Hematopoietic multipotent progenitor cell treated with erythropoietin and hydrocortisone succinate and interleukin-3 and kit ligand, for 17 days (in vitro differentiated cells): ENCODE measurements at places on chromosomes 16 and 17.

DNA sequence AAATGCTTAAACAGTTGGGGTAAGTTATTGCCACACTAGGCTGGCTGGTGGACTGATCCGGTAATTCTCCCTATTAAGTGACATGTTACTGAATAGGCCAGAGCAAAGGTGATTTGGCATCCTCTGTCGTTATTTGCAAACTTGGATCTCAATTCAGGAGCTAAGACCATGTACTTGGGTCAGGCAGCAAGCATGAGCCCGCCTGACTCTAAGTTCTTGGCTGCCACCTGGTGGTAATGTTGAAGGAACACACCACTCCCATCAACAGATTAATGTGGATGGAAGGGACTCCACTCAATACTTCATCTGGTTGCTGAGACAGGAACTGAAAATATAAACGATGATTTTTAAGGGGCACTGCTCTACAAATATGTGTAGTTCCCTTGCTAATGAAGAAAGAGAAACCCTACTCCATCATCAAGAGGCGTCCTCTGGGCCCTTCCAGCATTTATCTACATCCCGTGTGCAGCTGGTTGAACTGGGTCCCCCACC lies 70.8 kb downstream of the EMP2 start:
- DNase-seq: peak; percentile 57

- no peak for DNase-seq
These were observed 10.7 kb downstream of the CLUAP1 start for GRCh38 chr16:3511286-3512180.

- DNase-seq: no peak
These were observed 27.4 kb upstream of the TNS4 start for GRCh38 chr17:40528692-40529417.

DNA sequence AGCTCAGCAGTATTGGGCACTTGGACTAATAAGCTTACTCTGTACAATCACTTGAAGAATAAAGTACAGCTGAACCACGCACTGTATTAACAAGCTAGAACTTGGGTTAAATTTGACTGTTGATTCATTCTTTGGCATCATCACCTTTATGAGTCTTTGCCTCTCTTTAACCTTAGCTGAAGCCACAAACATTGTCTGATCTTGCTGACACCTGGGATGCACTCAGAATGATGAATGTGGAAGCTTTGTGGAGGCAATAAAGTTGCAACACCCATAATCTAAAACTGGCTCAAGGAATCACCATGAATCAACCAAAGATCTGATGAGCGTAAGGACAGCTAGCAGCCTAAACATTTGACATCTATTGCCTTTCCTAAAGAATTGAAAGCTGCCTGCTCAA lies 590.6 kb upstream of the SOX9 start:
- no peak for DNase-seq

DNA sequence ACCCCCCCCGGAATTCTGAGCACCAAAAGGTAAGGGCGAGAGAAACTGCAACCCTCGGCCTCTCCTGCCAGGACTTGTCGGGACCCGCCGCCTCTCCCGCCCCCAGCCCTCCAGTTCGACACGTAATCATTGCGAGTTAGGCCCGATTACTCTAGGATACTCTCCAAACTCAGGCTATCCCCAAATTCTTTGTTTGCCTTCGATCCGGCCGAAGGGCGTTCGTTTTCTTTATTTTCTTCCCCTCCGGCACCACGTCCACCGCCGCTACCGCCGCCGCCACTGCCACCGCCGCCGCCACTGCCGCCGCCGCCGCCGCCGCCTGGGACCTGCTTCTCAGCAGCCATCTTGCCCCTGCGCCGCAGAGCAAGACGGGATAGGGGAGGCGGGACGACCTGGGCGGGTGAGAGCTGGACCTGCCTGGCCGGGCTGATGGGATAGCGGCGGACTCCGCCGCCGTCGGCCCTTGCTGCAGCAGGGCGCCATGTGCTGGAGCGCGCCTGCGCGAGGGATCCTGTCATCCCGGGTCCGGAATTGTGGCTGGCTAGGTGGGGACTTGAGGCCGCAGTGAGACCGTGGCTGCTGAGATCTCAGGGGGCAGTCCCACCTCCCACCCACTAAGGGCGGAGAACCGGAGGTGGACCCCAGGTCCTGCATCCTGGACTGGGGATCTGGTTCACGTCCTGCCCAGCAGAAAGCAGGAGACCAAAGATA lies at the start of gene SRP68:
Gene SRP68 (minus strand): TSS at position 370 of the 711 bp plus-strand sequence. CDS start 26 bp downstream, at position 344.
- peak; percentile 85 for DNase-seq

GRCh38 chr17:14859542-14859941 lies 405.6 kb downstream of the PMP22 start:
- no peak for DNase-seq

- no peak for DNase-seq
These were observed 77.9 kb upstream of the DYNLRB2 start for GRCh38 chr16:80462917-80463316.

GRCh38 chr17:14575471-14575953 lies 274.6 kb downstream of the HS3ST3B1 start:
- no peak for DNase-seq

GRCh38 chr16:49405123-49405522 lies 31.5 kb downstream of the C16orf78 start:
- no peak for DNase-seq

- DNase-seq: no peak
These were observed 3.7 kb upstream of the HCRT start for GRCh38 chr17:42188749-42189650.

- DNase-seq: peak; percentile 82
These were observed 981 bp upstream of the DUXB start for GRCh38 chr16:75702242-75702641.

GRCh38 chr17:64097196-64097936 lies 32.6 kb downstream of the ERN1 start:
- DNase-seq: no peak
